Small intestine (tissue), 16 donors: ENCODE measurements at places on chromosomes 3 and 15.

DNA sequence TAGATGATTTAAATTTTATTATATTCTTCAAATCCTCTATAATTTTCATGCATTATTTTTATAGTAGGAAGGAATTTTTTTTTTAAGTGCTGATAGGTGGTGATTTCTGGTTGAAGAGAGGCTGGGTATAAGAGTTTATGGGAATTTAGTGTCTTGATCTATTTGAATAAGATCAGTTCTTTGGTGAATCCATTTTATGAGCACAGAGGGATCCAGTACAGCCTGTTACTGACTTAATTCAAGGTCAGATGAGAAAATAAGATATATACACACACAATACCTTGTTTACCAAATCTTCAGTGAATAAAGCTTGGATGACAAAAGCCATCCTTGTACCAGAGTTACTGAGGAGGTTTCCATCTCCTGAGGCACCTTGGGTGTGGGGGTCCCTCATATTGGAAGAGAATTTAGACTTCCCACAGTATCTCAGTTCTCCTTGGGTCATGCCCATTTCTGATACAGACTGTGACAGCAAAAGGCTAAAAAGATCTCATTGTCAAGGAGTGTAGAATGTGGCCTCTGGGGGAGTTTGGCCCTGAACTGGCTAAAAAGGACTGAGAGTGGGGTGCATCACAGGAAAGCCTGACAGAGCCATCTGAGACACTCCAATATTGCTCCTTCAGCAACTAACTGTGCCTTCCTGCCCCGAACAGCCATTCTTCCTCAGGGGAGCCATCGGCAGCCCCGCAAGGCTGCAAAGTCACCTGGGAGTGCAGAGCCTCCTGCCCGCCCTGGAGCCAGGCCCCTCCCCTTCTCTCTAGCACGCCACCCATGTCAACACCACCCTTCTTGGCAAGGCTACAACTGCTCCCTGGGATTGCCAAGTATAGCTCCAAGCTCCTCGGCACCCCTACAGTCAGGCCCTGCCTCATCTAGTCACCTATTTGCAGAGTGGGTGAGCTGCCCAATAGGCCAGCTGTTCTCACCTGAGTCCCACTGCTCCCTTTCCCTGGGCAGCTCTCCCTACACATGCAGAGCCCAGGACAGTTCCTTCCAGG, 43.1 kb upstream of the HACD2 start:
- DNase-seq: no peak
- no peak overlapping the region for H3K4me3 ChIP-seq
- H3K27ac ChIP-seq: no peak overlapping the region
- H3K4me1 ChIP-seq: peaks cover 2% of the 10 kb centered on the region
- no peaks in the 10 kb centered on the region for H3K27me3 ChIP-seq

- H3K27ac ChIP-seq: no peak overlapping the region
- no peak for DNase-seq
- H3K36me3 ChIP-seq: no peaks in the 10 kb centered on the region
- no peaks in the 10 kb centered on the region for H3K4me1 ChIP-seq
Observed at GRCh38 chr3:149015393-149015792, 24.1 kb downstream of the GYG1 start.

DNA sequence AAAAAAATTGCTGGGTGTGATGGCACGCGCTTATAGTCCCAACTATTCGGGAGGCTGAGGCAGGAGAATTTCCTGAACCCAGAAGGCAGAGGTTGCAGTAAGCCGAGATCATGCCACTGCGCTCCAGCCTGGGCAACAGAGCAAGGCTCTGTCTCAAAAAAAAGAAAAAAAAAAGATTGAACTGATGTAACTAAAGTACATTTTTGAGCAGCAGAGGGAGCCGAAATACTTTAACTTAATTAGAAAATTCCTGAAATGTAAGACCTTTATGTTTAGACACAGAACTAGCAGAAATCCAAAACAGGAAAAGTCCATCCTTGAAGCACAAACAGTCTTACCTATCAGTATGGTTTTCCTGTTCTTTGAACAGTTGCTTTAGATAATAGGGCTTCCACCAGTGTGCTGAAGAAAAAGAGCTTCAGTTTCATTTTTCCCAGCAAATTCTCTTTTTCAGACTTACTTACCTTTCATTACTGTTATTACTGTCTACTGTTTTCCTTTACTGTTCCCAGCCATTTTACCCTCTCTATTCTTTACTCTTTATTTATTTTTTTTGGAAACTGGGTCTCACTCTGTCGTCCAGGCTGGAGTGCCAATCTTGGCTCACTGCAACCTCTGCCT, 33.4 kb upstream of the ZNF609 start:
- H3K4me3 ChIP-seq: no peak overlapping the region
- H3K27ac ChIP-seq: no peak overlapping the region
- H3K4me1 ChIP-seq: no peaks in the 10 kb centered on the region
- H3K27me3 ChIP-seq: no peaks in the 10 kb centered on the region
- peaks cover 39% of the 10 kb centered on the region for H3K36me3 ChIP-seq
- peak; percentile 33 for DNase-seq

GRCh38 chr15:51724673-51725072, 12.8 kb downstream of the LYSMD2 start:
- H3K4me1 ChIP-seq: peaks cover 29% of the 10 kb centered on the region
- no peak overlapping the region for H3K4me3 ChIP-seq
- H3K27me3 ChIP-seq: no peaks in the 10 kb centered on the region

DNA sequence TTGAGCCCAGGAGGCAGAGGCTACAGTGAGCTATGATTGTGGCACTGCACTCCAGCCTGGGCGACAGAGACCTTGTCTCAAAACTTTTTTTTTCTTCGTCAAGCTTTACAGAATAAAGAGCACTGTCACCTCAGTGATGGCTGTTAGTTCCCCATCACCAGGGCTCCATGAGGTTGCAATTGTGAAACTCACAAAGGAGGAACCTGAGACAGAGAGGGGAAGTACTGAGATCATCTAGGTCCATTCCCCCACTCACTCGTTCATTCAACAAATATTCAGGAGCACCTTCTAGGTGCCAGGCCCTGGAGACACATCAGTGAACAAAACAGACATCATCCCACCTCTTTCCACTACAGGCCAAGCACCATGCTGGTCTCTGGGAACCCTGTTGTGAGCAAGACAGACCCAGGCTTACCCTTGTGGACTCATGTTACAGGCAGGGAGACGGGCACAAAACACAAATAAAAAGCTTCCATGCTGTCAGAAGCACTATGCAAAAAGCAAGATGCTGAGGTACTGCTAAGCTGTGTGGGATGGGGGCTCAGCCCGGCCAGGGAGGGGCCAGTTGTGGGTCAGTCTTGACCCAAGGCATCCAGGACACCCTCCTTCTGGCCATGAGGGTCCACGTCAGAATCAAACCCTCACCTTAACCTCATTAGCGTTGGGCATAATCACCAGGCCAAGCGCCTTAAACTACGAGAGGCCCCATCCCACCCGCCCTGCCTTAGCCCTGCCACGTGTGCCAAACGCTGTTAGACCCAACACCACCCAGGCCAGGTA, 2.1 kb upstream of the RHO start:
- no peaks in the 10 kb centered on the region for H3K36me3 ChIP-seq
- DNase-seq: no peak
- H3K27ac ChIP-seq: no peak overlapping the region
- H3K4me3 ChIP-seq: no peak overlapping the region
- no peaks in the 10 kb centered on the region for H3K27me3 ChIP-seq

DNA sequence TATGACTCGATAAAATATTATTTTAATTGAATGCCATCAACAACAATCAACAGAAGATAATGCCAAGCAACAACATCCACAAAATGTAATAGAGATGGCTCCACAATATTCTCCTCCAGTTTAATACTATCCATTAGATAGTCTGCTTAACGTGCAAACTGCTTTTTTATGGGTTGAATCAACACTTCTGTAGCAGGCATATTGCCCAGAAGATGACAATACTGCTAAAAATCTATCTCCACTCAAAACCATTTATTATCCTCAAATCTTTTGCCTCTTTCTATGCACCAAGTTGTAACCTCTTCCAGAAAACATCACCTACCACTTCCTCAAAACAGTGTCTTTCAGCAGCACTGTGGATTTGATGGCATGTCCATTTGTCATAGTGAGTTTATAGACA, 295.7 kb upstream of the LMCD1 start:
- DNase-seq: no peak
- H3K27me3 ChIP-seq: no peaks in the 10 kb centered on the region
- no peak overlapping the region for H3K27ac ChIP-seq
- no peaks in the 10 kb centered on the region for H3K36me3 ChIP-seq
- H3K4me1 ChIP-seq: no peaks in the 10 kb centered on the region

- H3K27ac ChIP-seq: no peak overlapping the region
- no peaks in the 10 kb centered on the region for H3K27me3 ChIP-seq
- no peaks in the 10 kb centered on the region for H3K4me1 ChIP-seq
- no peak for DNase-seq
Observed at GRCh38 chr3:11538581-11538980, 105.1 kb downstream of the VGLL4 start.

DNA sequence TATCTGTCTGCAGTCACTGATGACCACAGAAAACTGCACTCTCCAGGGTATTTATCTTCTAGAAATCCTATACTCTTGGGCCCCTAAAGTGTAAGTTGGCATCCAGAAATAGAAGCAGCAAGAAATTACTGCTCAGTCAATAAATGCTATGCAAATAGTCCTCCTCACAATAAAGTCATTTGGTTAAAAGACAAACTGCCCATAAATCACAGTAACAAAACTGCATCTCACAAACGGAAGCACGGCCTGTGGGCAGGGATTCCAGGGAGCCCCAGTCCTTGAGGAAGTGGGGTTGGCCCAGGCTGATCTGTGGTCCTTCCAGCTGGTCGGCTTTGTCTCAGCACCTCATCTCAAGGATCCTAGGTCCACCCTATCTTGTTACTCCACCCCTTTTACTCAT, 29.7 kb upstream of the SPATA12 start:
- peak; percentile 11 for DNase-seq
- no peaks in the 10 kb centered on the region for H3K36me3 ChIP-seq
- H3K4me3 ChIP-seq: no peak overlapping the region
- H3K27ac ChIP-seq: no peak overlapping the region

DNA sequence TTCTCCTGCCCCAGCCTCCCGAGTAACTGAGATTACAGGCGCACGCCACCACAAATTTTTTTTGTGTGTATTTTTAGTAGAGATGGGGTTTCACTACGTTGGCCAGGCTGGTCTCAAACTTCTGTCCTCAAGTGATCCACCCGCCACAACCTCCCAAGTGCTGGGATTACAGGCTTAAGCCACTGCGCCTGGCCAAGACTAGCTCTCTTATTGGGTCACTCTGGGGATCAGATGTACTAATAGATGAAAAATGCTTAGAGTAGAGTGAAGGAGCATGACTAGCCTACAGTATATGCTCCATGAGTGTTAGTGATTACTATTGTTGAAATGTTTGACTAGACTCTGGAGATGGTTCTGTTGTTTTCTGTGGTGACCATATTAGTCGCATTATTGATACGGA, 21.8 kb downstream of the RARB start:
- H3K27ac ChIP-seq: no peak overlapping the region
- no peaks in the 10 kb centered on the region for H3K36me3 ChIP-seq
- no peaks in the 10 kb centered on the region for H3K4me1 ChIP-seq
- DNase-seq: no peak
- no peaks in the 10 kb centered on the region for H3K27me3 ChIP-seq

- no peaks in the 10 kb centered on the region for H3K4me1 ChIP-seq
- no peak for DNase-seq
- H3K27me3 ChIP-seq: no peaks in the 10 kb centered on the region
- H3K4me3 ChIP-seq: no peak overlapping the region
Observed at GRCh38 chr3:57840473-57840872, 84.4 kb downstream of the SLMAP start.

DNA sequence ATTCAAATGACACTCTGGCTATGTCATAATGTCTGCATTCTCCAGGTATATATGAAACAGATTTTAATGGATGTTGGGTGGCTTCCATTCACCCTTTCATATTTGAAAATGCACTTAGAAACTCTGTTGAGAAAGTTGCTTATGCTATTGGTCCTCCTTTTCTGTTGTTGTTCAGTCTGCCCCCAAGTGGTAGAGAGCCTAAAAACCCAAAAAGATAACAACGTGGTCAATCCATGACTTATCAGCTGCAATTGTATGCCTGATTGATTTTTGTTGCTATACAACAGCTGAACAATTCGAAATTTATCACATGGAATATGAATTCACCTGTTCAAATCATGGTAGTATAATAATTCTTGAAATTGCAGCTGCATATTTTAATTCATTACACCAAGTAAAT, 279.8 kb downstream of the ROBO2 start:
- DNase-seq: no peak
- H3K27me3 ChIP-seq: no peaks in the 10 kb centered on the region
- H3K4me1 ChIP-seq: no peaks in the 10 kb centered on the region
- H3K36me3 ChIP-seq: no peaks in the 10 kb centered on the region

DNA sequence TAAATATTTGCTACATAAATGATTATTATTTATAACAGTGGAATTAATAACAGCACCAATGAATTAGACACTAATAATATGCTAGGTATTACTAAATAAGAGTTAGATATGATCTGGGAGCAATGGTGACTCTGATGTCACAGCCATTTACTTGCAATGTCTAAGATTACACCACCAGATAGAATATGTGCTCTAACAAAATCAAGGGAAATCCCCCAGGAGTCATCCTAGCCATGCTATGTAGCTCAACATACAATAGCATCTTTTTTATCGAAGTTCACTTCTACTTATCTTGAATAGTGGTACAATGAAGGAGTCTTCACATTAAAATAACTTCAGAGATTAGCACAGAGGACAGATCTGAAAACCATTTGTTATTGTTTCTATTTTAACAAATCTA, 154.0 kb downstream of the FMN1 start:
- H3K27ac ChIP-seq: no peak overlapping the region
- no peaks in the 10 kb centered on the region for H3K36me3 ChIP-seq
- no peaks in the 10 kb centered on the region for H3K4me1 ChIP-seq
- no peaks in the 10 kb centered on the region for H3K27me3 ChIP-seq

DNA sequence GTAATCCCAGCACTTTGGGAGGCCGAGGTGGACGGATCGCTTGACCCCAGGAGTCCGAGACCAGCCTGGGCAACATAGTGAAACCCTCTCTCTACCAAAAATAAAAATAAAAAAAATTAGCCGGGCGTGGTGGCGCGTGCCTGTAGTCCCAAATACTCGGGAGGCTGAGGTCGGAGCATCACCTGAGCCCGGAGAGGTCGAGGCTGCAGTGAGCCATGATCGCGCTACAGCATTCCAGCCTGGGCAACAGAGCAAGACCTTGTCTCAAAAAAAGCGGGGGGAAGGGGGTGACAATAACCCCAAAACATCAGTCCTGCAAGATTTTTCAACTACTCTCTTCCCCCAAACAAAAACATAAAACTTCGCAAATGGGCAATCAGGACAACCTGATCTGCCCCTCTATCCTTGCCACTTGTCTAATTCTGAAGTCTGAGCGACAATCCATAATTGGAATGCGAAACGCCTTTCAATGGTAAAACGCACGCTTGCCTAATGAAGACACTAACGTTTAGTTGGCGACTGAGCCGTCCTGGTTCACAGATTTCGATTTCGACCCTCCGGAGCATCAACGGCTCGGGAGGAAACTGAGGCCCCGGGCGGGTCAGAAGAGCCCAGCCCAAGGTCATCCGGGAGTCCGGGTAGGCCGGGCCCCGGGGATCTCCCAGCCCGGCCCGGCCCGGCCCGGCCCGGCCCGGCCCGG, 868 bp downstream of the BTBD1 start:
- peak overlapping the region; percentile 100 for H3K4me3 ChIP-seq
- peaks cover 15% of the 10 kb centered on the region for H3K4me1 ChIP-seq
- H3K36me3 ChIP-seq: no peaks in the 10 kb centered on the region
- H3K27ac ChIP-seq: peak overlapping the region; percentile 96
- no peak for DNase-seq
